OCI-LY7 (cell line): ENCODE measurements at places on chromosomes 5 and 9.
A peak's percentile ranks its signal among the peaks of the same experiment; 100 is the strongest.

DNA sequence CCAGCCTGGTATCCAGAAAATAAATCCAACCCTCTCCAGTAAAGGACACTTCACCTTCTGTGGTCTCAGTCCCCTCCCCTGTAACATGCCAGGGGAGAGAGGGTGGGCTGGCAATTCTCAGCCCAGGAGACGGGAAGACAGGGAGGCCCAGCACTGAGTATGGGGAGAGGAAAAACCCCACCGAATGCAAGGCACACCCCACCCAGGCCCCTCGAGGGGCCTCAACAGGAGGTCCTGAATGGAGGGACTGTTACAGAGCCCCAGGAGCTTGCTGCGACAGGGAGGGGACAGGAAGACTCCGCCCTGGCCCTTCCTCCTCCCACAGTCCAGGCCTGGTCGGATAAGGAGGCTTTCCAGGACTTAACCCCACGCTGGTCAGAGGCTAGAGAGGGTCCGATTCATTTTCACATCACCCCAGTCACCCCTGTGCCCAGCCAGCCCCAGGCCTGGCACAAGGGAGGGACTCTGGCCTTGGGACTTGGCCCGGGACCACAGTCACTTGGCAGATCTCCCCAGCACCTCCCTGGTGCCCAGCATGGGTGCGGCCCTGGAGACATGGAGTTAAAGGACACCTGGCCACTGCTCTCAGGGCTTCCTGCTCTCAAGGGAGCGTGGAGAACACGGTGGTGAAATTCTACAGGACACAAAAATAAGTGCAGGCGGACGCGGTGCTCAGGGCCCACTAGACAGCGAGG lies 44.9 kb upstream of the STXBP1 start:
- DNase-seq, result no peak

- DNase-seq, result no peak
These were observed 127.2 kb upstream of the FAM120A start for GRCh38 chr9:93324191-93324834.

- no peak for DNase-seq
These were observed 40.0 kb downstream of the SYK start for GRCh38 chr9:90841615-90842014.

GRCh38 chr5:168407211-168407610 lies 79.1 kb upstream of the RARS1 start:
- DNase-seq, result no peak

- DNase-seq, result no peak
These were observed 32.5 kb upstream of the OR2K2 start for GRCh38 chr9:111362526-111362925.

GRCh38 chr5:35771300-35771699 lies 85.4 kb upstream of the IL7R start:
- no peak for DNase-seq

- DNase-seq, result no peak
These were observed 44.5 kb downstream of the IPO11 start for GRCh38 chr5:62457071-62457470.

GRCh38 chr9:98455256-98456155 lies 200.1 kb upstream of the TBC1D2 start:
- DNase-seq, result no peak

DNA sequence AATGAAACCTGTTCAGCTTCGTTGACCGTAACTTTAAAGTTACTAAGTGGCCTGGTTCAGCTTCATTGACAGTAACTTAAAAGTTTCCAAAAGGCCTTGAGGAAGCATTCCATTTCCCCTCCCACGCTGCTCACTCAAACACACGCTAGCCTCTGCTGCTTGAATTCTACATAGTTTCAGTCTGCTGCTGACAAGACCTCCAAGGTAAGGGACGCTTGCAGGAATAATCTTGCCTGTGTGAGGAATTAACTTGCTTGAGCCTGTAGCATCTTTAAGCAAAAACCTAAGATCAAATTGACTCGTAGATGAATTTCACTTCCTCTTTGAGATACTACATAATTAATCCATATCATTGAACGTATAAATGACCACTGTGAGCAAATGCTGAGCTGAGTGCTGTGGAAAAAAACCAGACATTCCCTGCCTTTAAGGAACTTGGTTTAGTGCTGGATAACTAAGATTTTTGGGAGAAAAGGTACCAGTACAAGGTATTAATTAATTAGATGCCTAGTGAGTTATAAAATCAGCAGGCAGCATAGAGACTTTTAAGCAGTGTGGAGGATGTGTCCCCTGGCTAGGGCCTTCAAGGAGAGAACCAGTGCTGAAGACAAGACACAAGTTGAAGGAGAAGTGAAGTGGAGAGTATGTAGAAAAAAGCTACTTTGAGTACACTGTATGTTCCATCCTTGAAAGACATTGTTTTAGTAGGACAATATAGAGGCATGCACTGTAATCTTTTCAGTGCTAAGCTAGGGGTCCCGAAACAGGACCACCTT lies 39.2 kb downstream of the GRAMD2B start:
- DNase-seq, result no peak

GRCh38 chr5:172110921-172111851 lies 76.8 kb downstream of the STK10 start:
- peak; percentile 92 for DNase-seq

GRCh38 chr9:122332644-122333043 lies 38.2 kb upstream of the PTGS1 start:
- DNase-seq, result no peak

DNA sequence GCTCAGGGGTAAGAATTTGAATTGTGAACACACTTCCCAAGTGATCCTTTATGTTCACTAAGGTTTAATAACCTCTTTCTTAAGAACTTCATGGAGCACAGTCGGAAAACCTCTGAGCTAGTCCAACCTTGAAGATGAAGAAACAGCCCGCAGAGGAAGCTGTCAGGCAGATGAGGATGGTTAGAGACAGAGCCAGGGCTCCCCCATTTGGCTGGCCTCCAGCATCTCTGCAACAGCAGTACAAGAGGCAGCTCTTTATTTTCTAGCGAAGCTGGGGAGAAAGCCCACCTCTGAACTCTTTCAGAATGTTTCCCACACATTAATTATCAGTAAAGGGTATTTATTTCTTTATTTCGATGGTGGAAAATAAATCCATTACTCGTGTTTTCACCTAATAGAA lies 350.8 kb downstream of the DMRT2 start:
- DNase-seq, result no peak

- DNase-seq, result peak; percentile 24
These were observed 562 bp downstream of the GSN start for GRCh38 chr9:121268598-121268850.

GRCh38 chr9:17013891-17014290 lies 120.9 kb upstream of the CNTLN start:
- no peak for DNase-seq

DNA sequence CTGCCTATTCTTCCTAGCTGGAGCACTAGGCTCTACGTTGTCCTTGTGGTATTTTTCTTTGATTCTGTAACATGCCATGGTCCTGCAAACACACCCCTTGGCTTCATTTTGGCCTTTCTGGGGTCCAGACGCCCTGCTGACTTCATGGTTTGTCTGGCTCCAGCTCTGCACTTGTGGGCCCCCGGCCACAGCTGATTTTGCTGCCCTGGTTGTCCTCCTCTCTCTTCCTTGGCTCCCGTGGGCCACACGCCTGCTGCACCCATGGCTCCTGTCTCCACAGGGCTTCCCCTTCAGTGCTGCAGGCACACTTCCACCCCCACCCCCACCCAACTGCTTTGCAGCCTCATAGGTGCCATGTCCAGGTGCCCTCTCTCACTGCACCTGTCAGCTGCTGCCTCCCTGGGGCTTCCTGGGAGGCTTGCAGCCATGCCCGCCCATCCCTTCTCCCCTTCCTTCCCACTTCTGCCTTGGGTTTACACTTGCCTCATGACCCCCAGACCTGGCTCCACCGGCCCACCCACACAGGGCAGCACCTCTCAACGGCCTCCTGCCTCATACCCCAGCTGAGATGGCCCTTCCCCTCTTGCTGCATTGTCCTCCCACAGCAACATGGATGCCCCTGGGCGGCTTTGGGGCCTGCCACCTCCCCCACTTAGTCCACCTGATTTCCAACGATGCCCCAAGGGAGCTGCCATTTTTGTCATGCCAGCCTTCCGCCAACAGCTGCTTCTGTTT lies 25.6 kb downstream of the SLC6A3 start:
- no peak for DNase-seq

DNA sequence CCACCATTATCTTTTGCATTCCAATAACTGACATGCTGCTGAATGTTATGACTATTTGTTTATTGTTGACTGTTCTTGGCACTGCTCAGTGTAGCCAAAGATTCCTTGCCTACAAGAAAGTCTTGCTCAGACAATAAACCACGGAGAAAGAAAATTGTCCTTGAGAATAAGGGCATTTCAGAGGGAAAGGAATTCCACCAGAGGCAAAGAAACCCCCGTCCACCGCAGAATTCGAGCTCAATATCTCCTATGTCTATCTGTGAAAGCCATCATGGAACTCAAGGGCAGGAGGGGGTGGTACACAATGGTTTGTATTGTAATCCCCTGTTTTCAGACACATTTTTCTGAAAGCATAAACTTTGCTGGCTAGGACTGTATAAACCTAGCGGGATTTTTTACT lies 70.3 kb upstream of the ADAMTS16 start:
- DNase-seq, result no peak

DNA sequence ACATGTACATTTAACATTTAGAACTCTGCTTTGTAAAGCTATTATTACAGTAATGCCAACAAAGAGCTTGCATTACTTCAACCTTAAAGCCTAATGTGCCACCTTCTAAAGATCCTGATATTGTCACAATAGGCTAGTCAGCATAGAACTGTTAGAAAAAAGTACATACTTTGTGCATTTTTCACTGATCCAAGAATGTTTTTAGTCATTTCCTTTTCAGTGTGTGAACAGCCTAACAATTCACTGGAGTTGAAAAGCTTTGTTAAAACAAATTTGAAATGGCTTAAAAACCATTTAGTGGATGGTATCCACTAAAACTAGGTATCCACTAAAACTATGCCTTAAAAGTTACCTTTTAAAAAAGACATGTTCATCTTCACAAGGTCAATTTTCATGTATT lies 4.5 kb downstream of the RPS6 start:
- DNase-seq, result no peak

DNA sequence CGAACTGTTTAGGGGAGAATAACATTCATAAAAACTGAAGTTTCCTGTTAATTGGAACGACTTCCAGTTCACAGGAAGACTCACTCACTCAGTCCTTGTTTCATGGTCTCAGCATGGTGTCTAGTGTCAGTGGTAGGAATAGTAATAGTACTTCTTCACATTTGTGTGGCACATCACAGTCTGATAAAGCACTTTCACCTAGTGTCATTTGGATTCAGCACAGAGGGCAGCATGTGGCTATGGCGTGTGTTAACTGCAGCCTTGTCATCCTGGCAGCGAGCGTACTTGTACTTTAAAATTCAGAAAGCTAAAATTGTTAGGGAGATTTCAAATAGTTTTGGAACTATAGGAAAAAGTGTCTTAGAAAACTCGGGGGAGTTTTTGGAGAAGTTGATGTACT lies 72.4 kb downstream of the VCAN start:
- DNase-seq, result no peak

GRCh38 chr9:95087659-95088242 lies 229.8 kb downstream of the FANCC start:
- peak; percentile 8 for DNase-seq

DNA sequence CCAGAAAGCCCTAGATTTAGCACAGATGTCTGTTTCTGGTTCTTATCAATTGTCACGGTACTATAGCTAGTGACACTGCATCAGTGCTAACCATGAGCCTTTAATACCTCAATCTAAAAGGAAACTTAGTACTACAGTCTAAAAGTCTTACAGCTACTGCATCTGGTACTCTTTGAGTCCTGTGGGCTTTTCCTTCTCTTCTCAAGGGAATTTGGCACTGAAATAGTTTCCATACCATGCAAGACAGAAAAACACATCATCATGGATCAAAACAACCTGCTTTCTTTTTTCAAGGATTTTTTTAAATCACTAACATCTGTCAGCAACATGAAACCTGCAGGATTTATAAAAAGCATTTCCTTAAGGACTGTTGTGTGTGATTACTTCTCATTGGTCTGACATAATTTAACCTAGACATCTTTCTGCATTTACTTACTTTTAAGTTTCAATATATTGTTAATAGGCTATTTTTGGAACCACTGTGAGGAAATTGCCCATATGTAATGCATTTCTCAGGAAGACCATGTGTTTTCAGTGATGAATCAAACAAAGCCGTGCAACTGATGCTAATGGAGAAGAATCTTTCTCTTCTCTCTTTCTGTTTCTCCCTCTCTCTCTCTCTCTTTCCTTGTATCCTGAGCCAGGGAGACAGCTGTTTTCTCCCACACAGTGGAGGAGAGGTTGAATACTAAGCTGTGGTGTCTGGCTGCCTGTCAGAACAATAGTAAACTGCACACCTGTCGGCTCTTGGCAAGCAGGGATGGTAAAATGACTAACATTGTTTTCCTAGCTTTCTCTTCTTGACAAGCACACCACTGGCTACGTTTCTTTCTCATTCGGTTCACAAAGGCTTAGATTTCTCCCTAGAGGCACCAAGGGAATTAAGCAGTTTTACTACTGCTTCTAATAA lies 273.4 kb downstream of the CSNK1G3 start:
- DNase-seq, result no peak

GRCh38 chr5:175685701-175686350 lies 28.0 kb downstream of the HRH2 start:
- no peak for DNase-seq

DNA sequence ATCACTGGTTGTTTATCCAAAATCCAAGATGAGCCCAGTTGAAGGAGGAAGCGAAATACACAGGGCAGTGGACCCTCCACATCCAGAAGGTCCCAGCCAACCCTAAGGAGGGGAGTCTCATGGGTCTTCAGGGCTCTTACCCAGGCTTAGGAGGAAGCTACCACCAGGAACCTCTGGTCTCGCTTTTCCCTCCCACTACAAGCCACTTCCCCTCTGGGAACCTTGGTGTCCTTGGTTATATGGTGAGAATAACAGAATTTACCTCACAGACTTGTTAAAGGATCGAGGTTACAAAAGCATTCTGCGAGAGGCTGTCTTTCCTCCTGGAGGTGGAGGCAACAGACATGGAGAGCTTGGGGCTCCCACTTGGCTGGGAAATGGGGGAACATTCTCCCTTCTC lies 3.4 kb downstream of the HIGD2A start:
- DNase-seq, result no peak

DNA sequence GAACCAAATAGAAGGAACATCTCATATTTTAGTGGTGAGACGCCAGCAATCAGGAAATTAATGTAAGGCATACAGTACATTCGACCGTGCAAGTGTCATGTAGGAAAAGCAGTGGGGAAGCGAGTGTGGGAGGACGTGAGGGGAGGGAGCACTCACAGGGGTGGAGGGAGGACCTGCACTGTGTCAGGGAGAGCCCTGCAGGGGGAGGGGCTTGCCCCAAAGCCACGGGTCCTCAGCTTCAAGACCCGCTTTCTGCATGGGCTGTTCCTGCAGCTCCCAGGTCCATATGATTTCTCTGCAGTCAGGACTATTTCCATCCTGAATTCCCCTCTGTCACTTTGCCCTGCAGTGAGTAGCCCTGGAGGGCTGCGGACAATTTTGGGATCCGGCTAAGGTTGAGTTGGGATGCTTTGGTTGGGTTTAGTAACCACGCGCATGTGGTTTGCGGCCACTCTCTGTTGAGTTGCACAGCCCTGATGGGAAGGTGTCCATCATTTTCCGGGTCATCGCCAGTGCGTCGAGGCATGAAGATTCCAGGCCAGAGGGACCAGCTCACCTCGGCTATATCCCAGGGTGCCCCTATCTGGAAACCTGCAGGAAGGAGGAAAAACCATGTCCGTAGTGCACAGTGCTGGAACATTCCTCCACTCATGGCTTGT lies 61.9 kb downstream of the IRX1 start:
- no peak for DNase-seq
